ENCODE measurements at places on chromosomes 3 and 15.

GRCh38 chr3:190175490-190175889, 54.8 kb upstream of the P3H2 start:
- DNase-seq = no peak

GRCh38 chr3:30620402-30621360, 14.3 kb downstream of the TGFBR2 start:
- DNase-seq = no peak

DNA sequence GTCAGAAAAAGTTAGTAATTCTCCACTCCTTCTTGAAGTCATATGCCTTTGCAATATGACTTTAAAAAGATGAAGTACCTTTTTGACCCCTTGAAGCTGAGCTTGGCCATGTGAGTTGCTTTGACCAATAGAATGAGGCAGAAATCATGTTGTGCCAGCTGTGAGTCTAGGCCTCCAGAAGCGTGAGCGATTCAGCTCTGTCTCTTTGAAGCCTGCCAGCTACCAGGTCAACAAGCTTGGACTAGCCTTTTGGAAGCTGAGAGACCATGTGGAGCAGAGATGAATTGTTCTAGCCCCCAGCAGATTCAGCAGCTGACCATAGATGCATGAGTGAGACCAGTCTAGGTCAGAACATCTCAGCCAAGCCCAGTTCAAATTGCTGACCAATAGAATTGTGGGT, 69.8 kb upstream of the EOMES start:
- no peak for DNase-seq

DNA sequence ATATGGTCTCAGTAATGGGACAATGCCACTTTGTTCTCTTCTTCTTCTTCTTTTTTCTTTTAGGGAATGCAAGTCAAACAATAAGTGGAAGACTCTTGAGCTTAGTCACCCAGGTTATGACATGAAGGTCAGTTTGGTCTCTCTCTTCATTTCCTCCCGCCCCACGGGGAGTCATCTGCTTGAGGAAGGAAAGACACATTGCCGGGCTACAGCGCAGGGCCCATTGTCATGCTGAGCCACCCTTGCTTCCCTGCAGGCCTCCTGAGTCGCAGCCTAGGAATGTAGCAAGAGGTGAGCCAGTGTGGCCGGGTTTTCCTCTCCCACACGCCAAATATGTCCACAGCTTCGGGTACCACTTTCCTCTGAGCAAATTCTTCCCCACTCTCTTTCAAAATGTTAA, 47.6 kb downstream of the RAP2B start:
- DNase-seq = no peak

GRCh38 chr3:16945330-16945729, 60.6 kb downstream of the PLCL2 start:
- no peak for DNase-seq

GRCh38 chr15:74176262-74177214, 3.0 kb downstream of the ISLR start:
- no peak for DNase-seq

DNA sequence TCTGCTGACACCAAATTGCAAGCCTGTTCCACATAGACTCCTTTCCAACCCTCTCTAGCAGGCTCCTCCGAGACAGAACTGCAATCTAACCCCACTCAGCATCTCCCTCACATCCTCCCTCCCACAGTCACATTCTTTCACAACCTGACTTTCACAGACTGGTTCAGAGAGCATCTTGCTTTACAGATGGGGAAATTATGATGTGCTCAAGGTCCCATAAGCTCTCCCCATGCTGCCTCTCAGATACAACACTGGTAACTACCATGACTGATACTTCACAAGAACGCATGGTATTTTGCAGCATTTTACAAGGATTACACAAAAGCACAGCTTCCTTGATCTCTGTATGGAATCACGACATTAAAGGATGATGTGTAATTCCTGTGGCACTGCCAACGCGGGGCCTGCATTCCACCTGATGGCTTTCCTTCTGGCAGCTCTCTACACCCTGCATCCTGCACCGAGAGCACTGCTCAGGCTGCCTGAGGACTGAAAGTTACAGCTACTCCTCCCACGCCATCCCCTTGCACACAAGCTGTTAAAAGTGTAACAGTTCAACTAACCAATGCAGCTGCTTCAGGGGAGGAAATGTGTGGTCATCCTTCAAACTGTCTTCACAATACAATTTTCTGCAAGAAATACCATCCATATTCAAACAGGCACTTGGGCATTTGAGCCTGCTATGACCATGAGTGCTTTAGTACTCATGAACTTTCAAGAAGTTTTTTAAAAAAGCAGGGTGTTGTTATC, 27.6 kb downstream of the TBC1D2B start:
- DNase-seq = peak; percentile 77

GRCh38 chr3:138469874-138470273, 35.5 kb downstream of the ESYT3 start:
- DNase-seq = no peak
